ENCODE measurements at places on chromosomes 6 and 20.

- peak; percentile 70 for DNase-seq
Observed at GRCh38 chr6:131923356-131923755, 27.8 kb downstream of the CCN2 start.

DNA sequence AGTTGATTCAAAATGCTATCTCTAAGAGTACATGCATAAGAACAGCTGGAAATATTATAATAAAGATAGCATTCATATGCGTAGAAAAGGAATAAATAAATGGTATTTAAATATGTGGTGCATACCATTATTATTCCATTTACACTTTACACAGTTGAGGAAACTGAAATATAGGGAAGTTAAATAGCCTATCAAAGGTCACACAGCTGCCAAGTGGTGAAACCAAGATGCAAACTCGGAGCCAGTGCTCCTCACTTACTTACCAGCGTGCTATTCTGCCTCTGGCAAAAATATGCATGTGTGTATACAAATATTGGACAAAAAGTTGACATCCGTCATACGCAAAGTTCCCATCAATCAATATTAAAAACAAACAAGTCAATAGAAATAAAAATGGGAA is 22.3 kb upstream of the ANKEF1 start:
- no peak for DNase-seq

DNA sequence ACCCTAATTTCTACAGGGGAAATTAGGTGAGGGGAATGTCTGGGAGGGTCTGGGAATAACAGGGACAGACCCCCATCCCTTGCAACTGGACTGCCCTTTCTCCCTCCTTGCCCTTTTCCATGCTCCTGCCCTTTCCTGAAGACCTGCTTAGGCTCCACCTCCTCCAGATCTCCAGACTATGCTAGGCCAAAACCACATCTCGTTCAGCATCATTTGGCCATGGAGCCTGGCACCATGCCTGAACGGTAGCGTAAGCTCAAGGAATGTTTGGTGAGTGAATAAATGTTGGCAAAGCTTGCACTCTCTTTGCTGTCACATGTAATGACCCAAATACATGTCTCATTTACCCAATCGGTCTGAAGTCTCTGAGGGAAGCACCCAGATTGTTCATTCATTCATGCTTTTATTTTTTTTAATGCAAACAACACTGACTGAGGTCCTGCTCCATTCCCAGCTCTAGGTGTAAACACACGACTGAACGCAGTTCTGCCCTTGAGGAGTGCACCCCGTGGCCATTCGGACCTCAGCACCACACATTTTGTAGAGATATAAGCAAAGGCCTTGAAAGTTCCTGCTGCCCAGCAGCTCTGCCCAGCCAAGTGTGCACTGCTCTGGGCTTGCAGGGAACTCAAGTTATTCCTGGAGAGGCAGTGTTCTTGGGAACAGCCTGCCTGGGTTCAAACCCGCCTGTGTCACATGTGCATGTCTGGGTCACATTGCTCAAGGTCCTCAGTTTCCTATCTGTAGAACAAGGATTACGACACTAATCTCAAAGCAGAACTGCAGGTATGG is 1.1 kb upstream of the GRM4 start:
- no peak for DNase-seq

GRCh38 chr6:71123051-71123450 is 165.6 kb upstream of the OGFRL1 start:
- no peak for DNase-seq

GRCh38 chr6:167398214-167399050 is 73.5 kb downstream of the TTLL2 start:
- DNase-seq: no peak

- peak; percentile 2 for DNase-seq
Observed at GRCh38 chr20:24303393-24304170, 165.8 kb upstream of the SYNDIG1 start.
